Cortex of kidney (tissue), 1 donor: ENCODE measurements at places on chromosomes 6 and 20.

- no peak for DNase-seq
These were observed 243.9 kb upstream of the TENT5A start for GRCh38 chr6:81996414-81996813.

DNA sequence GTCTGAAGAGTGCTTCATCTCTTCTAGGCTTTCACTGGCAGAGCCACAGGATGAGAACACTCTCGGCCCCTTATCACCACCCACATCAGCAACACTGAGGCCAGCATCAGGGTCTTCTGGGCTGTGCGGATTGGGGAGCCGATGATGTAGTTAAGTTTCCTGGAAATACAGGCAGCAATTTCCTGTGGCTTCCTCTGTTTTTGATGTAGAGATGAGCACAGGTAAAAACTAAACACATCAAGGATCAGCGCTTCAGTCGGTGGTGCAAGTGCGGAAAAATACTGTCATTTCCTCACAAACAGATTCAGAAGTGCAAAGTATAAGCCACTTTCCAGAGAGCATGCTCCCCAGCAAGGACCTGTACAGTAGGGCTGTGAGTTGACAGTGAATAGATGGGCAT, 62.6 kb downstream of the BACH2 start:
- DNase-seq, result no peak

GRCh38 chr20:51563486-51564332, 21.2 kb upstream of the NFATC2 start:
- no peak for DNase-seq

GRCh38 chr6:7656355-7656754, 66.4 kb downstream of the SNRNP48 start:
- no peak for DNase-seq

DNA sequence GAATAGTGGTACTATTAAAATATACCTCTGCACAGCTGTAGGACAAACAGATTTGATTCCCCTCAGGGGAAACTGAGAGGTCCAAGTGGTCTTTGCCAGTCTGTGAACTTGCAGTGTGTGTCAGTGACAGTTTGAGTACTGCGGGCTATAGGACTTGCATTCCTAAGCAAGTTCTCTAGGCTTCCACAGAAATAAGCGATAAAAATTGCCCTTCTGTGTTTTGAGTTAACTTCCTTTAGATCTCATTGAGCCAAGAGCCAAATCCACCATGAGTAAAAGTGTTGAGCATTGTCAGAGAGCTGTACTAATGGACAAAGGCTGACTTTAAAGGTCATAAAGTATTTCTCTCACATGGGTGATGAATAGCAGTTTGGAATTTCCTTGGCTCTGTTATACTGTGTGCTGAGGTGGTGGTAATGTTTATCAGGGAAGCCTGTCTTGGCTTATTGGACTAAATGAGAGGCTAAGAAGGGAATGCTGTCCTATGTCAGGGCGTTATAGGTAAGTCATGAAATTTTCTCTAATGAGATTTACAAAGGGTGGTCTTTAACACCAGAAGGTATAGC, 122.6 kb upstream of the MAP3K7 start:
- no peak for DNase-seq

- no peak for DNase-seq
These were observed at the start of gene RSPO4 for GRCh38 chr20:1001911-1002681. RSPO4 (minus strand) TSS chr20:1002311; CDS start chr20:1002164, 147 bp downstream.

GRCh38 chr20:42361402-42361970, 743.3 kb upstream of the CHD6 start:
- no peak for DNase-seq
